HEK293T (cell line): ENCODE measurements at places on chromosomes 2 and 18.

- no peak for DNase-seq
Observed at GRCh38 chr2:182941121-182941722, 74.8 kb upstream of the FRZB start.

DNA sequence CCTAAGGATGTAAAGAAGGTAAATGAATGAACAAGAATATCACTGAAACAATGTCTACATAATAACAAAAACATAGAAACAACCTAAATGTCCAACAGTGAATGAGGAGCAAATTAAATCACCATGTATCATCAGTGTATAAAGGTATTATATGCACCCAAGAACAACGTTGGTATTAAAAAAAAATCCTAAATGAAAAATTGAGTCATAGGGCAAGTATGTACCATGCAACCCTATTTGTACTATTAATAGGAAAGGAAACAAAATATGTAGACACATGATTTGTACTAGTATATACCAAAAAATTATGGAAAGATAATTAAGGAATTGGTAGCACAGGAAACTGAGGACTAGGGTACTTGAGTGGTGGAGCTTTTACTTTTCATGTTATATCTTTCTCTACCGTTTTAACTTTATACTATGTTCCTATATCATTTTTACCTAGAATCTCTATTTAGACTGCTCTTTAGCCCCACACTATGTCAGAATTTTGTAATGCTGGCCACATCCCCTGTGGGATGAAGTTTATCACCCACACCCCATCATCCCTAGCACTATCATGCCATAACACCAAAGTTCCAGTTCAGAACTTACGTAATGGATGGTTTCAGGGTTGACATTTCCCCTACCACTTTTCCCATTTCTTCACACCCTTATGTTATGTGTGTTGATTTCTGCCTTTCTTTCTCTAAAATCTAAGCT, 25.6 kb downstream of the IKZF2 start:
- no peak for DNase-seq

DNA sequence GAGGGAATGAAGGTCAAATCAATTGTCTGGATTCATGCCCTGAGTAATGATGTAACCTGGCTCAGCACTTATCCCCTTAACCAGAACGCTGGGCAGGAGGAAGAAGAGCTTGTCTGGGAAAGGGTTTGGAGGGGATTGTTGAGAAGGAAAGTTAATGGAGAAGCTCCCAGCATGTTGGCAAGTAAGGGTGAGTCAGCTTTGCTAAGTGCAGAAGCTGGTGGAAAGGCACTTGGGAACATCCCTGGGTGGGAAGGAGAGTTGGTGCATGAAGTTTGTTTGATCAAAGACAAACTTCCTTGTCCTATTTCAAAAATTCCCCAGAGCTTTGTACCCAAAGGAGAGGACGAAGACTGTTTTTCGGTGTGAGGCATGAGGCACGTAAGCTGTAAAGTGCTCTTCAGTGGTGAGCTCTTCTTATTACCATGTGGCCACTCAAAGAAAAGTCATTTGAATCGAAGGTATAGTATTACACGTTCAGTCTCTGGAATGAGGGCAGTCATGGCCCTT, 17.6 kb upstream of the DAW1 start:
- no peak for DNase-seq

DNA sequence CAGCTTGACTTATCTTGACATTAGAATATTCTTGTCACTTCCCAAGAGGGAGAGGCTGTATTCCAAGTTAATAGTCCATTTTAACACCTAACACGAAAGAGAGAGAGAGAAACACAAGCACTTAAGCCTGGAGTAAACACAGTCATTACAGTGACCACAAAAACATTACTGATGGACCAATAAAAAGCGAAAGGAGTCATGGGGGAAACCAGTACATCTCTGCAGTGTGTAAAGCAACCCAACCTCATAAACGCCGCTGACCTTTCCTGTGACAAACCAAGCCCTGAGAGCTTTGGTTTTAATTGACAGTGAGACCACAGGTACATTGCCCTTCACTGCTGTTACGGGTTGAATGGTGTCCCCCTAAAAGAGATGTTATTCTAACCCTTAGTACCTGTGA, 78.3 kb downstream of the SMAD4 start:
- DNase-seq: no peak

- DNase-seq: no peak
Observed at GRCh38 chr2:96601382-96602292, 36.5 kb downstream of the KANSL3 start.

GRCh38 chr2:102256276-102256675, 55.1 kb upstream of the IL1RL1 start:
- no peak for DNase-seq

- DNase-seq: no peak
Observed at GRCh38 chr18:9838144-9838877, 47.5 kb upstream of the TXNDC2 start.

- no peak for DNase-seq
Observed at GRCh38 chr2:129812071-129812470, 167.4 kb upstream of the RAB6C start.
